ENCODE measurements at places on chromosomes 3 and 15.

- no peak for DNase-seq
These were observed 716 bp downstream of the SELENOS start for GRCh38 chr15:101276501-101277037.

DNA sequence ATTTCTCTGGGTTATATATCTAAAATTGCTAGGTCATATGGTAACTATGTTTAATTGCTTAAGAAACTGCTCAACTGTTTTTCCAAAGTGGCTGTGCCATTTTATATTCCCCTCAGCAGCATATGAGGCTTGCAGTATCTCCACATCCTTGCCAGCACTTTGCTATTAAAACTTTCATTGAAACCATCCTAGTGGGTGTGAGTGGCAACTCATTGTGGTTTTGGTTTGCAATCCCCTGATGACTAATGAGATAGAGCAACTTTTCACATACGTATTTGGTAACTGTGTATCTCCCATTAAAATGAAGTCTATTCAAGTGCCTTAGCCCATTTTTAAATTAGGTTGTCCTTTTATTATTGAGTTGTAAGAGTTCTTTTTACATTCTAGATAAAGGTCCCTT lies 17.3 kb downstream of the KPNA1 start:
- DNase-seq: no peak

DNA sequence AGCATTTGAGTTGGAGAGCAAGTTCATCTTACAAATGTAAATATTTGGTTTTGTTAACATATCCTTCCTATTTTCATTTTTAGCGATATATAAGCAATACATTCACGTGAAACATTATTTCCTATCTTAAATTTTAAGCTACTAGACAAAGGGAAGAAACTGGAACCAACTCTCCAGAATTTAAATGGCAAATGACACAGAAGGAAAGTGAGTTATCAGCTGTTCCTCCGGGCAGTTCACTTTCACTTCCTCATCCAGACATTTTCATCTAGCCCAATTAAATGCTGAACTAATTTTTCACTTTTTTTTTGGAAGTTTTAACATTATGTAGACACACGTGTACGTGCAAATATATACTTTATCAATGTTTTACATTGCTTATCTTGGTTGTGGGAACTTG lies 58.7 kb downstream of the MORC1 start:
- DNase-seq: no peak

DNA sequence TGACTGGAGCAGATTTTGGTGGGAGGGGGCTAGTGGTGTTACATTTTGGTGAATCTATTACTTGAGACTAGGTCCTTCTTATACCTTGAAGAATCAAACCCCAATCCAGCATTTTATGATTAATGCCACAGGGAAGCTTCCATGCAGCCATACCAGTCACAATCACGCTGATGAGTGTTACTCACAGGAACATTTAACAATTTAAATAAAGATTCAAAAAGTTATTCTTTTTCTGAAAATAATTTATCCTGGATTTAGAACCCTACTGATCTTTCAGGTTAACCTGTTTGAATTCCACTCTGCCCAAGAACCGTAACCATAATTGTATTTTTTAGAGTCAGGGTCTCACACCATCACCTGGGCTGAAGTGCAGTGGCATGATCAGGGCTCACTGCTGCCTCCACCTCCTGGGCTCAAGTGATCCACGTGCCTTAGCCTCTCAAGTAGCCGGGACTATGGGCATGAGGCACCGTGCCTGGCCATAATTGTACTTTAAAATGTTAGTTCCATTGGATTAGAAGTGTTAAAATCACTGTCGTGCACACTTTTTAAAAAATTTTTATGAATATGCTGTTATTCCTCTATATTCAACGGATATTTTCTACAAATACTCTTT lies 929 bp upstream of the MTMR10 start:
- DNase-seq: no peak

DNA sequence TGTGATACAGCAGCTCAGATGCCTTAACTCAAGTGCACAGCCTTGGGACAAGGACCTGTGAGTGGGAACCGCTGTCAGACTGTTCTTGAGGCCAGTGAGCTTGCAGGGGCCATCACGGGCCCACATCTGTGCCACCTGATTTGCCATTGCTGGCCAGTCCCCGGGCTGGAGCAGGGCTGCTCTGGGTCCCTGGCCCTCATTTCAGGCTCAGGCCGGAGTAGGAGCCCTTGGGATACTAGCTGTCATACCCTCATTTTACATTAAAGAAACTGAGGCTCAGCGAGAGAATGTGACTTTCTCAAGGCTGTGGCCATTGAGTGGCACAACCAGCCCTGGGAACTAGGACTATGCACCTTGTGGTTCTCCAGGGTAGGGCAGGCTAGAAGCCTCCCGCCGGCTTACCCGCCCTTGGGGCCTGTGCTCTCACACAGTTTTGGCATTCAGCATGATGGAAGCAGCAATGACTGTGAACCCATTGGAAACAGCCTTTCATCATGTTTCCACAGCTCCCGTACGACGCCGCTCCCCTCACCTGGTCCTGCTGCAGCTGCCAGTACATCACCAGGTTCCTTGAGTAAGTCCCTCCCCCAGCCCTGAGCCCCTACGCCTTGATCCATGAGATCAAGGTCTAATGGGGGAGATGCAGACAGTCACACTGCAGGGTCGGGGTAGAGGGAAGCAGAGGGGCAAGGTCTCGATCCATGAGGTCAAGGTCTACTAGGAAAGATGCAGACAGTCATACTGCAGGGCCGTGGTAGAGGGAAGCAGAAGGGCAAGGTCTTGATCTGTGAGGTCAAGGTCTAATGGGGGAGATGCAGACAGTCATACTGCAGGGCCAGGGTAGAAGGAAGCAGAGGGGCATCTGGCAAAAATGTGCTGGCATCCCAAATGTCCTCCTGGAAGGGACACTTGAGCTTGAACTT lies 42.2 kb downstream of the GOLGA6L10 start:
- DNase-seq: no peak

- DNase-seq: no peak
These were observed 68.6 kb upstream of the FAM174B start for GRCh38 chr15:92724144-92724543.

DNA sequence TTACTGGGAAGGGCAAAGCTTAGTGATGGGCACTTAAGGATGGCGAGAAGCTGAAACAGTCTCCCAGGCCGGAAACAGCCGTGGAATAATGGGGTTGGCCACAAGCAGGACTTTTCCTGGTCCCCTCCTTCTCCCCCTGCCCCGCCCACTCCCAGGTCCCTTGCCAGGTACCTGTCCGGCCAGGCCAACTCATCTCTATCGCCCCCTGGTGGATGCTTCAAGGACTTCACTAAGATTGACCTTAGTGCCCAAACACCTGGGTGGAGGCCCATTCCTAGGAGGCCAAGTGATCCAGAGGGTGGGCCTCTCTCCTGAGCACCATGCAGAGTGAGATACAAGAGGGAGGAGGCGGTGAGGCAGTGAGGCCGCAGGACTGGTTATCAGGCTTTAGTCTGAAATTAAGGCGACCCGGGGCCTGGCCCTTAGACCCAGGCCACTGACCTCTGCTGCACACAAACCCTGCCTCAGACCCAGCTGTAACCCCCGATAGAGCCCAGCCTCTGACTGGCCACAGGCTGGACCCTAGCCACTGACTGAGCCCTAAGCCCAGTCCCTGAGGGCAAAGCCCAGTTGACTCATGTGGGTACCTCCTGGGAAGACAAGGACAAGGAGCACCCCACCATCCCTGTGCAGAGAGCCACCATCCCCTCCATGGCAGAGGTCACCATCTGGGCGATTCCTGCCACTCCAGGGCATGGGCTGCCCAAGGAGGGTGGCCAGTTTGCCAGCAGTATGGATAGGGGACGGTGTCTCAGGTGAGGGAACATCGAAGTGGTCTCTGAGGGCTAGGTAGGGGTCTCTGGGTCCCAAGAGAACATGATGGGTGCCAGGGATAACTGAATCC lies 37.6 kb downstream of the VIPR1 start:
- DNase-seq: peak; percentile 95

DNA sequence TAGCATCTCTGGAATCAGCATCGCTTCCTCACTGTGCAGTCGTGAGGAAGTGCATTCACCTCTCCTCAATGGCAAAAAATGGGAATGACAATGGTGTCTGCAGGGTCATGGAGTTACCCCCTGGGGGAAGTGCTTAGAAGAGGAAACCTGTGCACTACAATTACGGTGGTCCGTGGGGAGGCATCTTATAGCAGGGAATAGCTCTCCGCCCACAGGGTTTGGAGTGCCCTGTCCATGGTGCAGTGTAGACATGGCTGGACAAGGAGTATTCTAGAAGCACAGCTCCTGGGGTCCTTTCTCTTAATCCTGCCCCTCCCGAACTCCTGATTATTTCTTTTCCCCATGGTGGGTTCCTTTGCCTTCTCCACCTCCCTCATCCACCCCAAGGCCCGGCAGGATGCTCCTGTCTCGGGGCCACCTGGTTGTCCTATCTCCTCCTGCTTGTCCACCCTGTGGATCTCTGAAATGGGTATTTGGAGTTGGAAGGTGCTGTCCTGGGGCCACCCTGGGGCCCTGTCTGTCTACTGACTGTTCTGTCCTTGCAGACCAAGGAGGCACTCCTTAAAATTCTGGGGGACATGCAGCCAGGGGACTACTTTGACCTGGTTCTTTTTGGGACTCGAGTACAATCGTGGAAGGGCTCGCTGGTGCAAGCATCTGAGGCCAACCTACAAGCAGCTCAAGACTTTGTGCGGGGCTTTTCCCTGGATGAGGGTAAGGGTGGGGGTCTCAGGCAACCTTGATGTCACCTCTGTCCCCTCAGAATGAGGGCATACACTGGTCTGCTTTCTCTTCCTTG lies 5.2 kb downstream of the ITIH1 start:
- no peak for DNase-seq

DNA sequence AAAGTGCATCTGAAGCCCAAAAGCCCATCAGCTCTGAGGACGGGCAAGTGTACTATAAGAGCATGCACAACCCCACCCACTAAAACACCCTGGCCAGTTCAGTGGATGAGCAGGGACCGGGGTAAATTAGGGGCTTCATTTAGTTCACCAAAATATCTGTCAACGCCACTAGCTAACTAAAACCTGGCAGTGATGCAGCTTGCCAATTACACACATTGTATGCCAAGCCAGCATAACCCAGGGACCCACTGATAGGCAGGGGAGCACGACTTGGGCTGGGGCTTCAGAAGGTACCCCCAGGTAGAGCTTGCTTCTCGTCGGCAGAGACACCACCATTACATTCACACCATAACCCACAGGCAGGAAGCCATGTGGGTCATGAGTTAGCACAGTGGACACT lies 47.0 kb downstream of the PTPN23 start:
- DNase-seq: no peak

- DNase-seq: no peak
These were observed 29.7 kb upstream of the TOPBP1 start for GRCh38 chr3:133691273-133692107.

- DNase-seq: no peak
These were observed 18.5 kb upstream of the EID1 start for GRCh38 chr15:48859426-48859825.

DNA sequence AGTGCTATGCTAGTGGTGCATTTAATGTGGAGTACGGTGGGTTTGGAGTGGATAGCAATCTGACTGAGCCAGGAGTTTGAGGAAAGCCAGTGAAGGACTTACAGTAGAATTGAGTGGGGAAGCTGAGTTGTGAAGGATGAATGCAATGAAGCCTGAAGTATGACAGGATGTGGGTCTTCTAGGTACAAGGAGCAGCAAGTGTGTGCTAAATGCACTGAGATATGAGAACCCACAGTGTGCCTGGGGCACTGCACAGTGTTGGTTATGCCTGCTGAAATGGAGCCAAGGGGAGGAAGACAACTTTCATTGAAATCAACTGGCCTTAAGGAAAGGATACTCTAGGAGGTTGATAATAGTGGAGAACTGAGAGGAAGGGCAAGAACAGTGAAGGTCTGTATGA lies 105.5 kb upstream of the MRPL3 start:
- DNase-seq: no peak

All from iPS-NIHi11 (cell line).